ENCODE measurements at places on chromosomes 11 and 22.

GRCh38 chr11:103805688-103806009, 230.8 kb upstream of the DDI1 start:
- no peak for DNase-seq

GRCh38 chr22:37426706-37427134, 559 bp downstream of the ELFN2 start:
- DNase-seq = no peak

- no peak for DNase-seq
Measured at GRCh38 chr22:20223421-20224255, 44.5 kb downstream of the RTN4R start.

DNA sequence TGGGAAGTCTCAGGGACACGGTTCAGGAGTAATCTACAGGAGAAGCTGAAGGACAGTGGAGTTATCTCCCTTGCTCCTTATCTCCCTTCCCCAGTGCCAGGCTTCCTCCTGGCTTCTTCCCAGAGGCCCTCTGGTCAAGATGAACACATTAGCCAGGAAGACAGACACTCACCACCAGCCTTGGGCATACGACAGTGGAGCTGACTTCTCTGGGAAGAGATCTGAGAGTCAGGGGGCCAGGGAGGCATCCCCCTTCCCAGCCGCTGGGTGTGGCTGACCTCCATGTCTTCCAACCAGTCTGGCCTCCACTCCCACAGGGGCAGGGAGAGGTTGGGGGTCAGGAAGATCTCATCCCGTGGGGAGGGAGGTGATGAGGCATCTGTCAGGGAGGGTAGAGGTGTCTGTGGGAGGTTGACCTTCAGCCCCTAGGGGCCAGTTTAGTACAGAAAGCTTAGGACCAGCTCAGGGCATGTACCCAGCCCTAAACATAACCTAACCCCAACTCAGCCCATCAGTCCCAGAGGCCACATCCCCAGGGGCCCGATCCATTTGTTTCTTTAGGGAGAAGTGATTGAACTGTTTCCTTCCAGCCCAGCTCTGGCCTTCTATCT, 12.7 kb downstream of the ROBO4 start:
- DNase-seq = no peak

GRCh38 chr11:94184846-94185245, 56.2 kb downstream of the PANX1 start:
- no peak for DNase-seq

DNA sequence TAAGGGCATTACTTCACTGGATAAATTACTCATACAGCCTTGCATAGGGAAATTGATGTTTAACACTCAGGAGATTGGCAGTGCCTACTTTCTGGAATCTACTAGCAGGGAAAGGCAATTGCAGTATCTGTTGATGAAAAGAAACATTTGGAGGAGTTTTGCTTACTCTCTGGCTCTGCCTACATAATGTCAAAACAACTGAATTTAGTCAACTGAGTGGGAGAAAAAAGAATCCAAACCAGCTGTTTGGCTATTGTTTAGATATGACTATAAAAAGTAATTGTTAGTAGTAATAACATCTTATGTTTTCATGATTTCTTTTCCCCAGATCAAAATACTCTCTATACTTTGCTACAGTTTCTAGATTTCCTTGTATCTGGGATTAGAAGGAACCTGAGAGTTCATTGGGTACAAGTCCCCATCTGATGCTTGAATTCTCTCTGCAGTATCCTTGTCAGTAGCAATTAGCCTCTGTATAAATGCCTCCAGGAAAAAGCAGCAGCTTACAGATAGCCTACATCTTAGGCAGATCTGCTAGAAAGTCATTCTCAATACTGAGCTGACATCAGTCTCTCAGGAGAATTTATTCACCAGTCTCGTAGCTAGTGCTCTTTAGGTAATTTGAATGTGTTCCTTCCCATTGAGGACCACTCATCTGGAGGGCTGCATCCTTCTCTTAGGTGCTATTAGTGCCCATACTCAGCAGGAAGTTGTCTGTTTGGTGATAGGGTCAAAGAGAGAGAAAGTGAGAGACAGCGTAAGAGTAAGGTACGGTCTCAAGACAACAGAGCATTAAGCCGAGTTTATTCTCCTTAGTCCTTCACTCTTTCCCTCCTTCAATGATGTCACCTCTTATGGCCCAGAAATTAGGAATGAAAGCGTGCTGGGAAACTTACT, 185.9 kb upstream of the CCDC90B start:
- no peak for DNase-seq

DNA sequence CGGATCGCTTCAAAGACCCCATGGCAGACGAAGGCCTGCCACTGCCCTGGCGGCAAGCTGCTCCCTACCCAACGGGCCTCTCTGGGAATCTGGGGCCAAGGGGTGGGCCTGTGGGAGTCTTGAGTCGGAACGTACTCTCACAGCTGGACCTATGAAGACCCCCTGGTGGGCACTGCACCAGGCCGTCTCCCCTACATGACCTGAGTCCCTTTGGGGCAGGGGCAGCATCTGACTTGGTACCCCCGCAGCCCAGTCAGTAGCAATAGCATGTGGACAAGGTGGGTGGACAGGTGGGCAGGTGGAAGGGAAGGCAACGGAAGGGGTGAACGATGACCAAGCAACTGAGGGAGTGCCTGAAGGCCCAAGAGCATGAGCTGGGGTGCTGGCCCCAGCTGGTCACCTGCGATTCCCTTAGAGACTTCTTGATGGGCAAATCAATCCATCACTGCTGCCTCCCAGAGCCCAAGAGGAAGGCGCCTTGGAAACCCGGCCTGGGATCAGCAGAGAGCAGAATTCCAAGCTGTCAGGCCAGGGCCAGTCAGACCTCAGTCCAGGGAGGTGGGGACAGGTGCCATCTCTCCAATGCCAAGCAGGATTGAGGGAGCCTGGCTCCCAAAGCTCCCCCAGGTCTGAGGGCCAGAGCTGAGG, 35.3 kb downstream of the ARAP1 start:
- no peak for DNase-seq

DNA sequence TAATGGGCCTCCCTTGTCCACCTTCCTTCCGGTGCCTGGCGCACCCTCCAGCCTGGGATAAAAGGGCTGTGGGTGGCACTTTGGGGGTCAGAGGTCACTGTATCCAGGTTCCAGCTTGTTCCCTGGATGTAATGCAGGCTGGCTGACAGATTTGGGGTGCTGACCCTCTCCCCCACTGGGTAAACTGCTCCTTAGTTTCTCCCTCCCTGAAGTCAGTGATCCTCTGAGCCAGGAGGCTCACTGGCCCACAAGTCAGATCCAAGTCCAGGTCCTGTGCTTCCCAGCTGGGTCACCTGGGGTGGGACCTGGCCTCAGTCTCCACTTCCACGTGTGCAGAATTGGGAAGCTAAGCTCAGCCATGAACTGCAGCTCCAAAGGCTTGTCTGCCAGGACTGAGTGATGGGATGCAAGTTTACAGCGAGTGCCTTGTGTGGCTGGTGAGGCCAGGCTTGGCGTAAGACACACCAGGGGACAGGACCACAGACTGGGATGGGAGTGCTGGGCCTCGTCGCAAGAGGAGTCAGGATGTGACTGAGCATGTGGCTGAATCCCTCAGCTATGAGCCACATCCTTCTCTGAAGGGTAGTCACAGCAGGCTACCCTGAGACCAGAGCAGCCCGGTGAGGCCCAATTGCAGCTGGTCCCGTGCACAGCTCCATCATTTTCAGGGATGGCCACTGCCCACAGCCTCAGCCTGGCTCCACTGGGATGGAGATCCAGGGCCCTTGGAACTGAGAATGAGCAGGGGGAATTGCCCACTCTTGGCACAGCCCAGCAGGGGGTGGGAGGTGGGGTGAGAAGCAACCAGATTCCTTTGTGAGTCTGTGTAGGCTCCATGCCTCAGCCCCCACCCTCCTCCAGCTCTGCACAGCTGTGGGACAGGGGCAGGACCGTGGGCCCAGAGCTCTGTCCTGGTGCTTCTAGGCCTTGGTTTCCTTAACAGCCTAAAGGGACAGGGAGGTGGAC, 7.2 kb downstream of the SHISA8 start:
- no peak for DNase-seq

DNA sequence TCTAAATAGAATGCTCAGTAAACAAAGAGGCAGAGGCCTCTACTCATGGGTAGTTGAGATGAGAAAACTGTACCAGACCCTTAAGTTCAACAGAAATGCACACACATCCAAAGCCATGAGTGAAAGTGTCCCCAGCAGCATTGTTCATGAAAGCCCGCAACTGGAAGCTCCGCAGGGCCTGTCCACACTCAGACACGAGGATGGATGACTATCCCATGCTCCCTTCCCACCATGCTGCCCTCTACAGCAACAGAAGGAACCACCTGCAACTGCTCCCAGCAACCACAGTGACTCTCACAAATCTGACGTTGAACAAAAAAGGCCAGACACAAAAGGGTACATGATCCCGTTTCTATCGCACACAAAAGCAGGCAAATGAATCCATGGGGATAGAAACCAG, 76.9 kb upstream of the ANO1 start:
- no peak for DNase-seq

- DNase-seq = no peak
Measured at GRCh38 chr22:42410708-42411107, 21.5 kb downstream of the NFAM1 start.

- no peak for DNase-seq
Measured at GRCh38 chr11:15839061-15839460, 517.3 kb downstream of the SOX6 start.

GRCh38 chr11:72808331-72808798, 5.8 kb upstream of the ATG16L2 start:
- no peak for DNase-seq

GRCh38 chr11:13280092-13280722, 2.6 kb downstream of the BMAL1 start:
- no peak for DNase-seq

GRCh38 chr22:36015811-36016529, 12.7 kb downstream of the RBFOX2 start:
- DNase-seq = no peak

DNA sequence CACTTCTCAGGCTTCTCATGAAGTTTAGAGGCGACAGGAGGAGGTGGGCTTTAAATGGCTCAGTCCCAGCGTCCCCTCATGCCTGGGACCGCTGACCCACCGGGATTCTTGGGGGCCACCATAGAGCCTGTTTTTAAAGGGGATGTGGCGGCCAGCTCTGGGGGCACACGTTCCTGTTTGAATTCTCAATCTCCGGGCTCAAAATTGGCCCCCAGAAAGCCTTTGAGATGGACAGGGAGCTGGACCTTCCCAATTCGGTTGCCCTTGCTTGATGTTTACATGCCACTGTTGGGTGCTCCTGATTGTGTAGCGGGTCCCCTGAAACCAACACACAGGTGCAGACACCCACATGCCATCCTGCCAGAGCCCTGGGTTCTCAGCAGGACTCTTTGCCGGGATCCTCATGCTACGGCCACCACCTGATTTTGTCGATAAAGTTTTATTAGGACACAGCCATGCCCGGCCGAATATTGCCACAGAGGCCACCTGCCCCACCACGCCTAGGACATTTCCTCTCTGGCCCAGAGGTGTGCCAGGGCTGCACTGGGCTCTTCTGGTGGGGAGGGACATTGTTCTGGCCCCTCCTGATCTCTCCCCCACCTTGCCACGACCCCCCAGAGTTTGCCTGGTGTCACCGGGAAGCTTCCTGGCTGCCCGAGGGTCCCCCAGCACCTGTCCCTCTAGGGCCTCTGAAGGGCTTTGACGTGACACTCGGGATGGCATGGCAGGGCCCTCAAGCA, 71.6 kb downstream of the KCNQ1 start:
- DNase-seq = peak; percentile 4

- DNase-seq = peak; percentile 51
Measured at GRCh38 chr11:117815262-117815803, 9.2 kb downstream of the FXYD2 start.

- DNase-seq = no peak
Measured at GRCh38 chr11:127275774-127276173, 275.2 kb upstream of the KIRREL3 start.

DNA sequence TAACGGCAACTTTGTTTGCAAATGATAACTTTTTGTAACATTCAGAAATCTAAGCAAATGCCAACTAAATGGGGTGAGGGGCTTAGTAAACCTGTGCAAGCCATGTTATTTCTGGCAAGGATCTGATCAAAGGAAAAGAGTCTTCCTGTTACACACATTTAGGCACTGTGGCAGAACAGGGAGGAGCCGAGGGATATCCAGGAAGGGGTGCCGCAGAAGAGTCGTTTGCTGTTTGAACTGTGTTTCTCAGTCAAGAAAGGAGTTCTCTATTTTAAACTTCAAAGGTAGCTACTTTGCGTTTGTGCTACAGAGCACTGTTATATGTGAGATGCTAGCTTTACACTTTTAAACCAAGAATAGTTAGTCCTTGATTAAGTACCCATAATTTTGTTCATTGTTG, 175.5 kb downstream of the ETS1 start:
- DNase-seq = no peak

GRCh38 chr11:44329472-44330230, 19.7 kb upstream of the ALX4 start:
- no peak for DNase-seq

DNA sequence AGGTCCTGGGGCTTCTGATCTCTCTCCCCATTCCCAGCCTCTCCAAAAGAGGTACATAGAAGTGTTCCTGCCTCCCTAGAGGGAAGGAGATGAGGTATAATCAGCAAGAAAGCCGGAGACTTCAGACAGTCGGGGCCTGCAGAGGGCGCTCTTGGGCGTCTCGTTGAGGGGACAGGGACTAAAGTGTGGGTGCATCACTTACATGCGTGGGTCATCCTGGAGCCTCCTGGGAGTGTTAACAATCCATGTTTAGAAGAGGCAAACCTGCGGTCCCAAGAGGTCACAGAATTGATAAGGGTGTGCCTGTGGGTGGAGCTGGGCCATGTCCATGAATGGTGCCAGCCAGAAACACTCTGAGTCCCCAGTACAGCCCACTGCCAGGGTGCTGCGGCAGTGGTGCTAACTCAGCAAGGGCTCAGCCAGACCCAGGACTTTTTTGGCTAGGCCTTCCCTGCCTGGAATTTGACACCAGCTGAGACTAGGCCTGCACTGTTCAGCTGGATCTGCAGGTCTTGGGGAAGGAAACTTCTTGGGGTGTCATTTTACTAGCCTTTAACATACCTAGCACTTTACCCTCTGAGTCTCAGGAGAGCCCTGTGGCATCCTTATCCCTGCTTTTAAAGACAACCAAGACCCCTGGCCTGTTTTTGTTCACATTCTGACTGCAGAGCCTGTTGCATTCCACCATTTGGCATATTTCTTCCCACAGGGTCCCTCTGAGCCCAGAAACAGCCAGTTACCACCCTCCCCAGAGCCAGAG, 5.5 kb downstream of the YDJC start:
- DNase-seq = peak; percentile 30

DNA sequence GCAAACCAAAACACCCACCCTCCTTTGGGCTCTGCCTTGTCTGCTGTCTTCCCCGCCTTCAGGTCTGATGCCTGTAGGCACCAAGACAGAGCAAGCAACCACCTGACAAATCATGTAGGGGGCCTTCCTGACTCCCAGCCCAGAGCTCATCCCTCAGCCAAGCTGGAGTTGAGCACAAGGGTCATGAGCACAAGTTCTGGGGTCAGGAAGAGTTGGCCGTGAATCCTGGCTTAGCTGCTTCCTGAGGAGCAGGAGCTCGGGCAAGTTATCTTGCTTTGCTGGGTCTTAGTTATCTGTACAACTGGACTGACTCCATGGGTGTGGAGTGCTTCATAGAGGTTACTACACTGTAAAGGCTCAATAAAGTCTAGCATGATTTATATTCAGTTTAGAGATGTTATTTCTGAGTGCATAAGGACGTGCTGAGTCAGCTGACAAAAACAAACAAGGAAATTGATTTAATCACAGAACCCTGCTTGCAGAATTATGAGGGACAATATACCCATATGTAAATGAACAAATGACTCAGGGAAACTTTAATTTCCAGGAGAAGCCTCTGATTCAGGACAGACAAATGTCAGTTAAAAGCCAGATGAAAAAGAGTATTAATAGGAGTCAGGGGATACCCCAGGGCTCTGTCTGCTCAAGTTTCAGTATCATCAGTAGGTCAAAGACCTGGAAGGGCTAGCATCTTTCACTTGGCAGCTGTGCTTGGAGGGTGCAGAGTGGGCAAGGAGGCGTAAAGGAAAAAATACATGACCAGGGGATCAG, 15.0 kb upstream of the APOA1 start:
- DNase-seq = no peak

All from psoas muscle (tissue), 8 donors.